ENCODE measurements at places on chromosomes 2 and 18.

- no peak overlapping the region for H3K4me3 ChIP-seq
- H3K27ac ChIP-seq = no peak overlapping the region
- no peaks in the 10 kb centered on the region for H3K27me3 ChIP-seq
- H3K4me1 ChIP-seq = no peaks in the 10 kb centered on the region
Measured at GRCh38 chr2:177694348-177694747, 301.8 kb downstream of the AGPS start.

- no peak overlapping the region for H3K27ac ChIP-seq
- H3K27me3 ChIP-seq = no peaks in the 10 kb centered on the region
Measured at GRCh38 chr2:127093648-127094210, 13.2 kb downstream of the BIN1 start.

GRCh38 chr18:36711813-36712444 lies 116.9 kb downstream of the TPGS2 start:
- H3K36me3 ChIP-seq = no peaks in the 10 kb centered on the region
- no peak overlapping the region for H3K4me3 ChIP-seq
- H3K27ac ChIP-seq = peak overlapping the region; percentile 21
- peak; percentile 50 for DNase-seq
- H3K4me1 ChIP-seq = peaks cover 12% of the 10 kb centered on the region

GRCh38 chr2:128371648-128372345 lies 53.1 kb upstream of the HS6ST1 start:
- DNase-seq = no peak
- H3K4me1 ChIP-seq = no peaks in the 10 kb centered on the region
- no peak overlapping the region for H3K27ac ChIP-seq
- no peak overlapping the region for H3K4me3 ChIP-seq
- no peaks in the 10 kb centered on the region for H3K27me3 ChIP-seq

DNA sequence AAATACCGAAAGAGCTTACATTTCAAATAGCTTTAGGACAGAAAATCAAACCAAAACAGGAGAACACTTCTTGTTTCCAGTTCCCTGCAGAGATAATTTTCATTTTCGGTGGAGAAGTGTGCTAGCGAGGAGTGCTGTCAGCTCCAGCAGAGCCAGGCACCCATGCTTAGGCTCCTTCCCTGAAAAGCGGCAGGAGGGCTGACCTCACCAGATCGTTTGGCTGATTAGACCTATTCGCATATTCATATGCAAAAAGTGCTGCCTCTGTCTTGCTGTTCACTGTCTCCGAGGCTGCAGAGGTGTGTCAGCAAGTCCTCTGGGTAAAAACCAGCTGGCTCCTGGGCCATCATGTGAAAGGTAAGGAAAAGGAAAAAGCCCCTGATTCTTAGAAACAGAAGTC lies 225.8 kb upstream of the COPS8 start:
- no peaks in the 10 kb centered on the region for H3K27me3 ChIP-seq
- DNase-seq = no peak
- no peak overlapping the region for H3K4me3 ChIP-seq
- no peaks in the 10 kb centered on the region for H3K36me3 ChIP-seq
